SK-N-SH (cell line): ENCODE measurements at places on chromosomes 1 and 21. TPM values are rescaled to one million over a fixed set of nuclear protein-coding genes. Genes with fewer than 3 reads are reported as not detected.

Gene ASPM
- 3.0 and 3.3 TPM in 2 replicates for polyA plus RNA-seq

Gene TAL1
- polyA plus RNA-seq = not detected in 2 replicates

Gene BARHL2
- not detected in 2 replicates for polyA plus RNA-seq

Gene ZBTB18
- 19.3 and 21.3 TPM in 2 replicates for polyA plus RNA-seq

Gene TMEM234
- polyA plus RNA-seq = 31.8 and 31.9 TPM in 2 replicates

Gene IRF6
- 0.94 and 1.6 TPM in 2 replicates for polyA plus RNA-seq

Gene C1orf210
- polyA plus RNA-seq = not detected in 2 replicates

Gene SERPINC1
- 0.05 and 0.08 TPM in 2 replicates for polyA plus RNA-seq
